Bronchial epithelial cell (primary cell): ENCODE measurements at places on chromosomes 6 and 20.

DNA sequence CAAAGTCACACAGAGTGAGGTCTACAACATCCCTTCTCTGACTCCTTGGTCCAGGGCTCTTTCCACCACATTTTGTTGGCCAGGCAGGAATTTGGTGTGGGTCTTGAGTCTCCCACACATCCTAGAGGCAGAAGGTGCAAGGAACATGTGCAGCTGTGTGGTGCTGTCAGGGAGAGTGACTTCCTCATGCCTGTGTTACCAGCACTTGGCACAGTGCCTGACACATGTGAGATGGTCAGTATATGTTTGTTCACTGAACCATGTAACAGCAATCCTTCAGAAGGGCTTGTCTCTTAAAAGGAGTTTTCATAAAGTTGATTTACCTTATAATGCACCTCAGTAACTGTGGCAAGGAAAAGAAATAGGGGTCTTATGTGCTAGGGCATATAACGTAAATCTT lies 168.5 kb downstream of the CDC5L start:
- DNase-seq, result peak; percentile 18

DNA sequence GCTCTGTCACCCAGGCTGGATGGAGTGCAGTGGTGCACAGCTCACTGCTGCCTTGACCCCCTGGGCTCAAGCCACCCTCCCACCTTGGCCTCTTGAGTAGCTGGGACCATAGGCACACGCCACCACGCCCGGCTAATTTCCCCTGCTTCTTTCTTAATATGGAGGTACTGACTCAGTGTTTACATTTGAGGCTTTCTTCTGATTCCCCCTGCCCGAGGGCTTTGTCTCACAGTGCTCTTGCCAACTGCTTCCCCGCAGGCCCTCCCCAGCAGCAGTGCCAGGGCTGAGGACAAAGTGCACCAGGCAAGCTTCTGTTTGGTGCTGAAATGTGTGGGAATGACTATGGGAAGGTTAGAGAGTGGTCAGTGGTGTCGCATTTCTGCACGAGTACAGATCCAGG lies 34.8 kb downstream of the NR2E1 start:
- peak; percentile 76 for DNase-seq

GRCh38 chr20:32433311-32434021 lies 75.3 kb downstream of the ASXL1 start:
- no peak for DNase-seq

DNA sequence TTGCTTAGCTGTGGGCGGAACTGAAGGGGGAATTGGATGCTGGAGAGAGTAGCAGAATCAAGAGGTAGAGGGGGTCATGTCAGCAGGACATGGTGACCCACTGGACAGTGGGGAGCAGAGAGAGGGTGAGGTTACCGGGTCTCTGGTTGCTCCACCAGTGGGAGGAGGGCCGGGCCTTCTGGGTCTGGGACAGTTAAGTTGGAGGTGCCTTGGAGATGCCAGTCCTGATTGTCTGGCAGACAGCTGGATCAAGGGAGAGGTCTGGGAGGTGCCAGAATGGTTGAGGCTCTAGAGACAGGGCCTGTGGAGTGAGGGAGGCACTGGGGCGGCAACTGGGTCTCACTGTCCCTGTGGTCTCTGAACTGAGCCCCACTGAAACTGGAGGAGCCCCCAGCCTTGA lies 24.6 kb downstream of the MANBAL start:
- no peak for DNase-seq

DNA sequence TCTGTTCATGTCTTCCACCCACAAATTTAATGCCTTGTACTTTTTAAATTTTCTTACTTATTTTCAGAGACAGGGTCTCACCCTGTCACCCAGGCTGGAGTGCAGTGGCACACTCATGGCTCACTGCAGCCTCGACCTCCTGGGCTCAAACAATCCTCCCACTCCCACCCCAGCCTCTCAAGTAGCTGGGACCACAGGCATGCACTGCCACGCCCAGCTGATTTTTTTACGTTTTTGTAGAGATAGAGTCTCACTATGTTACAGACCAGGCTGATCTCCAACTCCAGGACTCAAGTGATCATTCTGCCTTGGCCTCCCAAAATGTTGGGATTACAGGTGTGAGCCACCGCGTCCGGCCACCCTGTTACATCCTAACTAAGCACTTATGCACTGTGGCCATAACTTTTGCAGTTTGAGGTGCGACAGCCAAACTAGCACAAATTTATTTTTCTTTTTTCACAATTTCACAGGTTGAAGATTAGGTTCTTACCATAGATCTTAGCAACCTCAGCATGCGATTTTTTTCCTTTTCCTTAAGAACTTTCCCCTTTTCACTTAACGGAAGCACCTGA lies 92.1 kb downstream of the EPB41L2 start:
- no peak for DNase-seq
